ENCODE measurements at places on chromosomes 3 and 15.

DNA sequence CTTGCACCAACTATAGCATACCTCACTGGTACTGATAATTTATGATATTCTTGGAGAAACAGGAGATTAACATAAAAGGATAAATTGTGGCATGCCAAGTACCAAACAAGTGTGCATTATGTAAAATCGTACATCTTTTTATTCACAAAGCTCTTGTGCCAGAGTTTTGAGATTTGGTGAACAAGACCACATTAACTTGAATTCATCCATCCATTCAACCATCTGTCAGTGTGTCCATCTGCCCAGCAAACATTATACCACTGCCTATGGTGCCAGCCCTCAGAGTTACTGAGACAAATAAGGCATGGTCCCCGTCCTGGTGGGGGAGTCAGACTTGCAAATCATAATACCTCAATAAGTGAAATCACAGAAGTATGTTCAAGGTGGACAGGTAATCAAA, 17.0 kb upstream of the NEO1 start:
- DNase-seq, result no peak

- no peak for DNase-seq
Measured at GRCh38 chr3:155604126-155604525, 140.7 kb downstream of the PLCH1 start.

- no peak for DNase-seq
Measured at GRCh38 chr3:180409170-180409569, 192.8 kb upstream of the TTC14 start.

GRCh38 chr3:122112754-122113153, 57.6 kb downstream of the CD86 start:
- DNase-seq, result no peak

DNA sequence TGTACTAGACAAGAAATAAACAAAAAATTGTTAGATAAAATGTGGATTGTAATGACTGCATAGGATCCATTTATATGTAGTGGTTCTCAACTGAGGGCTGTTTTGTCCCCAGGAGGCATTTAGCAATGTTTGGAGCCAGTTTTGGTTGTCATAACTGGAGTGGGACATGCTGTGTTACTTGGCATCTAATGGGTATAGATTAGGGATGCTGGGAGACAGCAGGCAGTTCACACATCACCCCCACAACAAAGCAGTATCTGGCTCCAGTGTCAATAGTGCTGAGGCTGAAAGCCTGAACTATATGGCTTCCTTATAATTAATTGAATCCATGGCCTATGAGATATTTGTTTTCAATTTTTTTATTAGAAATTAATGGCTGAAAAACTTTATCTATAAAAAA, 72.0 kb upstream of the SAMMSON start:
- no peak for DNase-seq

DNA sequence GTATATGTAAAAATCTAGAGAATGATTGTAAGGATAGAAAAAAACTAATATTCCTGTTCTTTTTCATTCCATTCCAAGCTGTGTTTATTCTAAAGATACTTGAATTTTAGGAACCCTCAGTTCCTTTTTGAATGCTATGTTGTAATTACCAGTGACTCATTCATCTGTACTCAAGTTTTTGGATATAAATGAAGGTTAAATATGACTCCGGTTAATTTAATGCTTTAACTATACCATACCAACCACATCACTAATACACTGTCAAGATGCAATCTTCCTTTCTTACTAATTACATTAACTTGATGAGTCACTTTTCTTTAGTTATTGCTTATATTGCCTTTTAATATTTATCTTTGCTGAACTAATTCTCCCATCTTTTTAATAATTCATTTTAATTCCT, 68.8 kb upstream of the ZNF148 start:
- DNase-seq, result no peak

- DNase-seq, result no peak
Measured at GRCh38 chr3:72976281-72976741, 20.3 kb upstream of the PPP4R2 start.

DNA sequence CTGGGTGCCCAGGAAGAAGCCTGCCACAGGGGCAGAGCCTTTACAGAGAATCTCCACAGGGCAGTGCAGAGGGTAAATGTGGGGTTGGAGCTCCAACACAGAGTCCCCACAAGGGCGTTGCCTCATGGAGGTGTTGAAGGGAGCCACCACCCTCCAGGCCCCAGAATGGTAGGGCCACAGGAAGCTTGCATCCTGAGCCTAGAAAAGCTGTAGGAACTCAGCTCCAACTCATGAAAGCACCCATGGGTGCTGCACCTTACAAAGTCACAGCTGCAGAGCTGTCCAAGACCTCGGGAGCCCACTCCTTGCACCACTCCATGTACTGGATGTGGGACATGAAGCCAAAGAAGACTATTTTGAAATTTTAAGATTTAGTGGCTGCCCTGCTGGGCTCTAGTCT, 73.3 kb upstream of the KCNH8 start:
- DNase-seq, result no peak

DNA sequence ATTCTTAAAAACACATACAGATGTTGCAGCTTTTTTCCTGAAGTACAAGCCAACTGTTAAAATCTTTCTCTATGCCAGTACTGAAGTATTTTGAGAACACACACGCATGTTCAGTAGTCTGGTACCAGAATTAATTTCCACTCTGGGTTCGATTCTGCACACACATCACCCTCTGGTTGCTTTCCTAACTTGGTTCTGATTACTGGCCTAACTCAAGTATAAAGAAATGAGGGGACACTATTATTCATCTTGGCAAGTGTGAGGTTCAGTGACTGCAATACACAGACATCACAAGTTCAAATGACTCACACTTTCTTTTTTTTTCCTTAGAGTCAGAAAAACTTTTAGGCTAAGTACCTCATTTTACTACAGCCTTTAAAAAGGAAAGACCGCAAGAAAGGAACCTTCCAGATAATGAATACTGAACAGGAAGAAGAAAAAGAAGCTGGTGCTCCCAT, 37.4 kb upstream of the LDHAL6B start:
- DNase-seq, result no peak

DNA sequence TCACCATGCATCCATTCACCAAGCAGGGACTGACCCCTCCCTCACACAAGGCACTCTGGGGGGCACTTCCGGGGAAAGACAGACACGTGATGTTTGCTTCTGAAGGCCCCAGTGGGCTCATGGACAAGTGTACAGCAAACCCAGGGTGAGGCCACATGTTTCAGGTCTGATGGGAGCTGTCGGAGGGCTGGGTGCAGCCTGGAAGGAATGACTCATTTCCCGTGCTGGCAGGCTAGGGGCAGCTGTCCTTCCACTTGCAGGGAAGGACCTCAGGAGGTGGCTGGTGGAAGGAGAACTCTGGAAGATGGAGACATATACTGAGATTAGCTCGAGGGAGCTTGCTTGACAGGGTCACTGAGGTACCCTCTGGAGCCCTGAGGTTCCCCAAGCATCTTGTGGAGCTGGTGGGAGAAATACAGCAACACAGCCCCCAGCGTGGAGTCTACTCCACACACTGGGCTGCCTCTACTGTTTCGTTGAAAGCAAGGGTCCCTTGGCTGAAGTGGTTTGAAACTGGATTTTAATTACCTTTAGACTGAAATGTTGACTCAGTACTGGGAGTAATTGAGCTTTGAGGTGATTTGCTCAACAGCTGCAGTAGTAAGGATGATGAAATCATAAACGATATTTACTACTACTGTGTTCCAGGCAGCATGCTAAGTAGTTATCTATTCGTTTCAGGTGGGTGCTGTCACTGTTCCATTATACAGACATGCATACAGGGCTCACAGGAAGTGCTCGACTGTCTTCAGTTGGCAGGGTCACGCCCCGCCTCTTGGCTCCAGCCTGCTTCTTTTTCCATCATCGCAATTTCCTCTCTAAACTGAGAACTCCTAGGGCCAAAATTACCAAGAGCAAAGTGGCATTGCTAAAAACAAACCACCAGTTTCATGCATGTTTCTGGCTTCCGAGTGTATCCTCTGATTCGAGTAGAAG, 230.4 kb downstream of the ADAMTS17 start:
- peak; percentile 10 for DNase-seq

Measured in stimulated activated CD8-positive, alpha-beta memory T cell treated with anti-CD3 and anti-CD28 coated beads, Interleukin-7, amount 100 ng/mL, for 4 hours (primary cell).